Activated CD4-positive, alpha-beta memory T cell treated with anti-CD3 and anti-CD28 coated beads for 36 hours (primary cell): ENCODE measurements at places on chromosomes 11 and 22. TPM values are rescaled to one million over a fixed set of nuclear protein-coding genes. Genes with fewer than 3 reads are reported as not detected.

DNA sequence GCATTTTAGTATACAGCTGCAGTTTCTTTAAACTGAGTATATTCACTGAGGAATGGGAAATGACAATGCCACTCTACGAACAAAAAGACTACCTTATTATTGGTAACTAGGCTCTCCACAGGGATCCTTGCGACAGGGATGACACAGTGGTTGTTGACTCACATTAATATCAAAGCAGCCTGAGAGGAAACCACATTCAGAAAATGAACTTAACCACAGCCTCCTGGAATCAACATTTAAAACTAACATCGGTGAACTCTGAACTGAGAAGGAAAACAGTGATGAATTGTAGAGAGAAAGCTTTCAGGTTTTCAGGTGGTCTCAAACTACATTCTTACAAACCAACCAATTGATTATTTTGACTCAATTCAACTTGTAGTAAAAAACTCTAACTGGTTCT is 90.3 kb upstream of the MTMR2 start:
- DNase-seq = peak; percentile 65

GRCh38 chr22:46405901-46406300 is 70.4 kb downstream of the TRMU start:
- DNase-seq = no peak

DNA sequence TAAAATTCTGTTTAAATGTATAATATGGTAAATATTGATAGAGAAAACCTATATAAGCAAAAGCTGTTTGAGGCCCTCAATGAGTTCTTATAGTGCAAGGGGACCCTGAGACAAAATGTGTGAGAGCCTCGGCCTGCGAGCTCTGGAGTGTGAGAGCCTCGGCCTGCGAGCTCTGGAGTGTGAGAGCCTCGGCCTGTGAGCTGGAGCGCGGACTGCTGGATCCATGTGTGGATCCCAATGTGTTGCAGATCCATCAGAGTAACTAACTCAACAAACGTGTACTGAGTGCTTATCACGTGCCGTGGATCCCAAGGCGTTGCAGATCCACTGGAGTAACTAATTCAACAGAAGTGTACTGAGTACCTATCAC is 6.0 kb downstream of the RTL6 start:
- no peak for DNase-seq

GRCh38 chr11:115162919-115163318 is 341.3 kb downstream of the CADM1 start:
- no peak for DNase-seq

DNA sequence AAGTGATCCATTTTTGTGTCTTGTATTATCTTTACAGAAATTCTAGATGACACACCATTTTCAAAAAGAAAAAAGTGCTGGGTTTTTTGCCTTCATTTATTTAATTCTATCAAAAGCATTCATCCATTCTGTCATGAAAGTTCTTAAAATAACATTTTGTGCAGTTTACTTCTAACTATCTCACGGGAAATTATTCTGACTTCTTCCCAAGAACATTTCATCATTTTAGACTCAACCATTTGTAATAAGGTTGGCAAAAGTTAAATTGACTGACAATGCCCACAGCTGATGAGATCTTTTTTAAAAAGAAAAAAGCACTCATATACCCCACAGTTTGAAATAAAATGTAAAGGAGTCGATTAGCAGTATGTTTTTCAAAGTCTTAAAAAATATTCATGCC is 68.5 kb downstream of the SBF2 start:
- no peak for DNase-seq

DNA sequence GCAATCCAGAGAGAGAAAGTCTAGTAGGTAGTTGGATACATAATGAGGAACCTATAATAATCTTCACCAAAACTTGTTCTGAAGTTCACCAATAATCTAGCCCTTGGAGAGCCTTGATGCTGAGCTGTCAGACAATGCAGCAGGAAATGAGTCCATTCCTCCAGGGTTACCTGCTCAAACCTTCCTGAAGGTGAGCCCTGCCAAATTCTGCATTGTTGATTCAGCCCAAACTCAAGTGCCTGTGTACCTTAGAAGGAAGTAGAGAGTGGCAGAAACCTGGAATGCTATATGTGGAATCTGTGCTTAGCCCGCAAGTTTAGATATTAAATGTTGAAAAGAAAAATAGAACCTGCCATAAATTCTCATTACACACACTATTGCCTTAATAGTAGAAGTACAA is 77.4 kb upstream of the SPON1 start:
- no peak for DNase-seq

- no peak for DNase-seq
Observed at GRCh38 chr22:49368221-49368975, 459.3 kb downstream of the BRD1 start.

The IGSF22 gene
- 0.85 TPM for total RNA-seq

The LRP4 gene
- not detected for total RNA-seq

The PDE3B gene
- 21.6 TPM for total RNA-seq

The RIMBP3B gene
- 0.15 TPM for total RNA-seq

The MAJIN gene
- 0.82 TPM for total RNA-seq

The GGT5 gene
- not detected for total RNA-seq
